ENCODE measurements at places on chromosomes 2 and 18.

DNA sequence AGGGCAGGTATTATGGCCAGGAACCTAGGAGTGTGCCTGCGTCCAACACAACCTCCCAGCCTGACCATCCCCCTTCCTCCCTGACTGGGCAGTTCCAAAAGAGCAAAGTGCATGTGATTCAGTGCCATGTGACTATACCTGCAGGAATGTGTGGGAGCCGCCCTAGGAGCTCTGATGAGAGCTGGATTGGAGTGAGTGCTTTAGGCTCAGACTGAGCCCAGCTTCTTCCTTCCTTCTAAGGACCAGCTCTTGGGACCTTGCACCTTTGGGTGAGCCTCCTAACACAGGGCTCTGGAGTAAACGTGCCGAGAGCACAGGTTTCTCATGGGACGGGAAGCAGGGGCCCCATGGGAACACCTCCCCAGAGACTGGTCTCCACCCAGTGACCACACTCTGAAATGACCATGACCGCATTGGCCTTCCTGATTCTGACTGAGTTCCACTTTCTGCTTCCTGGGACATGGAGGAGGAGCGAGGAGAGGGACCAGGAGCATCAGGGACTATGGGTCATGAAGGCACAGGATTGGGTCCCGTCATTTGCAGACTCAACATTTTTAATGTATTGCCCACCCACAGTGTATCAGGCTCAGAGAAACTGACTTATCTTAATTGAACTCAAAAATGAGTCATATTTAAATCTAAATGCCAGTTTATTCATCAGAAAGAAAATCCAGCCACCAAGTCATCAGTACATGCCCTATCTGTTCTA, 87.8 kb upstream of the BCL2L11 start:
- DNase-seq = no peak

DNA sequence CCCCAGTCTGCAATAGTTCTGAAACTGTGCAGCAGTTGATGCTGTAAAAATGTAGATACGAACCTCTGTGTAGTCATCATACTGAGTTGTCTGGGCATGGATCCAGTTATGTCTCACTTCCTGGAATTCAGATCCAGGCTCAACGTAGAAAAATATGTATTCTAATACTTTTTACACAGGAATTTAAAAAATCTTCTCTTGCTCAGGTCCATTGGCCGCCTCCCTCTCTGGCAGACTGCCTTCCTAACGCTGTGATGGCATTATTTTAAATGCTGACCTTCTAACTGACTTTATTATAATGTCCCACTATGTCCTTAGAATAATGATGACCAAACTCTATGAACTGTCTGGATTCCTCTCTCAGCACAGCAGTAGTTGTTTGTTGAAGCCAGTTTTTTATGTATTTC, 119.6 kb downstream of the FEZ2 start:
- peak; percentile 65 for DNase-seq

- peak; percentile 58 for DNase-seq
Observed at GRCh38 chr2:197852108-197852507, 47.7 kb downstream of the PLCL1 start.

DNA sequence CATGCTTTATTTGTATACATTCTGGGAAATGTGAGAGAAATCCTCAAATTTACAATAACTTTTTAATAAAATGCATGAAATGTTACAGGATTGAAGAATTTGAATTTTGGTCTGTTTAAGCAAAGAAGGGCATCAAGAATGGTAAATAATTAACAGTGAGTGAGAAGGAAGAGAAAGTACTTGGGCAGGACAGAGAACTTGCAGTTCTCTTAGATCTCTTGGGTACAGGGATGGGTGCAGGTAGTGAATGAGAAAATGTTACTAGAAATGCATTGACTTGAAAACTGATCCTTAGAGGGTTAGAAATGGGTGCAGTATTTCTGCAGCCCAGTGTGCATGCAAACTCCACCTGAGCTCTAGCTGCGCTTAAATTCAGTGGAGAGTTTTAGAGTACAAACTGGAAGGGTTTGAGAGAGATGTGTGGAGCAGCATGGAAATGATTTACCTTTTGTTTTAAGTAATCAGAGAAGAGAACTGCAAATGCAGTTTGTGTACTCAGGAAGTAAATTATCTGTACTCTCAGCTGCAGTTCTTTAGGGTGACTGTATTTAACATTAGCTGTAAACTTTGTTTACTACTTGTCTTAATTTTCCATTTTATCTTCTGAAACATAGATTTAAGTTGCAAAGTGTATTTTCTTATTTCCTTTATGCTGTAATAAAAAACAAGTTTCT, 51.0 kb upstream of the RAB27B start:
- no peak for DNase-seq

- peak; percentile 94 for DNase-seq
Observed at GRCh38 chr2:242098445-242099128, 229.1 kb downstream of the RTP5 start.
